ENCODE measurements at places on chromosomes 6 and 20. TPM values are rescaled to one million over a fixed set of nuclear protein-coding genes. Genes with fewer than 3 reads are reported as not detected.

The TULP1 gene
- not detected for total RNA-seq

The PSMA7 gene
- total RNA-seq: 226 TPM

GRCh38 chr6:169189686-169190085 lies 64.0 kb downstream of the THBS2 start:
- no peak for DNase-seq

DNA sequence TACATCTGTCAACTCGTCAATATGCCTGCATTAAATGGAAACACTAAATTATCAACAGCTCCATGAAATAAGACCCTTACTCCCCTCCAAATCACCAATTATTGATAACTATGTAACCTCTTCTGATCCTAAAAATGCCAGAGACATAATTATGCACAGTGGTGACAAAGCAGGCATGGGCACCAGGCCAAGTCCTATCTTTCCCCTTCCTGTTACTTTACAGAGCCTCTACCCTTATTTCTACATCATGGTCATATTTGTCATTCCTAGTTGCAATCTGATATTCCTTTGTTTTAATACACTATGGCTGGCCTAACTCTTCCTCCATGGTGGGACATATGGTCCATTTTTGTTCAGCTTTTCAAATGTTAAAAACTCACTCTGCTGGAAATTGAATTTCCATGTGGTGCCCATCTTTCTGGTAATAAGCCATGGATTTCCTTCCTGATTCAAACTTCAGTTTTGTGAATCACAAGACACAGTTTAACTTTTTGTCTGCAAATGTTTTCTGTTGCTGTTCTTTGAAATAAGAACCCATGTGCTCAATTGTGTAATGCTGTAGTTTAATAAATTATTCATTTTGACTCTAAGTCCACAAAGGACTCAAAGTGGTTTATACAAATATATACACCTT lies 41.8 kb upstream of the ARFGEF2 start:
- no peak for DNase-seq

DNA sequence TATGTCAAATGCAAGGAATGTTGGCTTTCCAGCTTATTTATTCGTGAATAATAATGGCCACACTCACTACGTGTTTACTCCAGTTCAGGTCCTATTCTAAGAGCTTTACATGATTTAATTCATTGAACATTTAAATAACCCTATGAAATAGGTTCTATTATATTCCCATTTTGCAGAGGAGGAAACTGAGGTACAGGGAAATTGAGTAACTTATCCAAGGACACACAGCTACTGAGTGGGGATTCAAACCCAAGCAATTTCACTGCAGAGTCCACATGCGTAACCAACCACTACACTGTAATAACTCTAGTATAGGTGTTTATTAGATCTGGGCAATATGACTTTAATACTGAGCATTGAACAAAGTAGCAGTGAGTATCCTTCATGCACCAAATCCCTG lies 12.3 kb upstream of the SLC13A3 start:
- DNase-seq: no peak

DNA sequence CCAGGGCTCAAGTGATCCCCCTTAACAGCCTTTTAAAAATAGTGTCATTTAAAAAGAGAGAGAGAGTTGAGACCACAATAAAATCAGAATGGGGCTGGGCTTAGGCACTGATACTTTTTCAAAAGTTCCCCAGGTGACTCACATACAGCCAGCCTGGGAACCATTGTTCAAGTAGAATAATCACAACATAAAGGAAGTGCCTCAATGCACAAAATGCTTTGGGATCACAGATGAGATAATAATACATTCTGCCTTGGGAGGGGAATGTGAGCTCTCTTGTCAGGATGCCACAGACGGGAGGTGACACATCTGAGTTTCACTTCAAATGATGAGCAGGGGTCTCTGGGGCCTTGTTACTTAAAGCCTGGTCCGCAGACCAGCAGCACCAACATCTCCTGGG lies 34.0 kb upstream of the GABRR1 start:
- no peak for DNase-seq

- DNase-seq: no peak
These were observed 29.9 kb downstream of the PHACTR2 start for GRCh38 chr6:143707697-143708096.

- no peak for DNase-seq
These were observed 298.1 kb upstream of the TCF21 start for GRCh38 chr6:133590814-133591213.
